ENCODE measurements at places on chromosomes 7 and 10.

DNA sequence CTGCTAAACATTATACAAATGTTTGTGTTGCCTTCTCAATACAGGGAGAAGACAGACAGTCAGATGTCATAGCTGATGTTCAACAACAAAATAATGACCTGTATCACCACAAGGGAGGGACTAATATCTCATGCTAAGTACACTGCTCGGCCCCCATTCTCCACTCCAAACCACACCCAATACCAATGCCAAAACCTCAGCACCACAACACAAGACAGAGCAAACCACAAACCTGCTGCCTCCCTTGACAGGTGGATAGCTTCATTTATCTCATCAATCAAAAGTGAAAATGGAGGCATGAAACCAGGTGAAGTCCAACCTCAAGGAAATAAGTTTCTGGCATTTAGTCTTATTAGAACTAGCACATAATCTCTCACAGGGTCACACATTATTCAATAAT is 109.5 kb downstream of the PARD3 start:
- no peak for DNase-seq

GRCh38 chr7:134400859-134401258 is 58.0 kb downstream of the AKR1B1 start:
- DNase-seq = no peak

- DNase-seq = no peak
Measured at GRCh38 chr10:124735491-124736286, 8.5 kb downstream of the FAM53B start.

GRCh38 chr10:51743146-51743545 is 43.8 kb upstream of the CSTF2T start:
- DNase-seq = no peak

- DNase-seq = no peak
Measured at GRCh38 chr7:114932991-114933390, 11.1 kb downstream of the MDFIC start.

- no peak for DNase-seq
Measured at GRCh38 chr7:724298-724697, 2.2 kb upstream of the DNAAF5 start.

DNA sequence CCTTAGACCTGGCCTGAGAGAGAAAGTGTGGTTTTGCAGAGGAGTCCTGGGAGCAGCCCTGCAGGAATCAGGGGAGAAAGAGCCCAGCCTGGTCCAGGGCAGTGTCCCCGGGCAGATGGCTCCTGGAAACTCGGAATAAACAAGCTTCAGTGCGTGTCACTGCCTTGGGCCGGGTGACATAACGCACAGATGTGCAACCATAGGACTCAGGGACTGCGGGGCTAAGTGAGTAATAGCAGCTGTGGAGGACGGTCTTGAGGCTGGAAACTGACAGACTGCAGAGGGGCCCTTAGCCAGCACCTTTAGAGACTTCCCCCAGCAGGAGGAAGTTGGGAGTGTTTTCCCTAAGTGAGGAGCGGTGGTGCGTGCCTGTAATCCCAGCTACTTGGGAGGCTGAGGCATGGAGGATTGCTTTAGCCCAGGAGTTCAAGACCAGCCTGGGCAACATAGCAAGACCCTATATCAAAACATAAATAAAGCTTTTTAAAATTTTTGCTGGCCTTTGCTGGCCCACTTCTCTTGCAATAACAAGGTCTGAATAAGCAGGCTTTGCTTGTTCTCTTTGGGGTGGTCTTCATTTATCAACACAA is 5.3 kb upstream of the CLIP2 start:
- no peak for DNase-seq

Data from iPS DF 19.7 (cell line).